Stimulated activated naive CD8-positive, alpha-beta T cell treated with anti-CD3 and anti-CD28 coated beads, Interleukin-15, amount 100 ng/mL, for 72 hours (primary cell): ENCODE measurements at places on chromosomes 11 and 22.

- DNase-seq: no peak
Measured at GRCh38 chr11:80841675-80842074, 1400.8 kb upstream of the TENM4 start.

- no peak for DNase-seq
Measured at GRCh38 chr11:45485070-45485707, 180.2 kb downstream of the CHST1 start.

DNA sequence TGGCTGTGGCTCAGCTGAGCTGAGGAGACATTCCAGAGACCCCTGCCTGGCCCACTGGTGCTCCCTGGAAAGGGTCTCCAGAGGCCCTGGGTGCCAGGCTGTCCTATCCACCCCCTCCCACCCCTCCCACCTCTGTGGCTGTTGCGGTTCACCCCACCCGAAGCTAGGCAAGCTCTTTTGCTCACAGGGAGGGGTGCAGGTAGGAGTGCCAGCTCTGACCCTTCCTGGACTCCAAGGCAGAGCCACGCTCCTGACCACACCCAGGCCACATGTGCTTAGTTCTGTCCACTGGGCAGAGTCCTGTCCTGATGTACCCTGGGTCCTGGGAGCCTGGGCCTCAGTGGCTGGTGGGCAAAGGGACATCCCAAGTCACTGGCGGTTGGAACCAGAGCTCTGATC lies 16.4 kb downstream of the IL17REL start:
- DNase-seq: no peak

GRCh38 chr22:39309881-39310714 lies 9.3 kb downstream of the RPL3 start:
- peak; percentile 13 for DNase-seq

GRCh38 chr22:26975865-26976264 lies 318.5 kb downstream of the MIAT start:
- DNase-seq: no peak

DNA sequence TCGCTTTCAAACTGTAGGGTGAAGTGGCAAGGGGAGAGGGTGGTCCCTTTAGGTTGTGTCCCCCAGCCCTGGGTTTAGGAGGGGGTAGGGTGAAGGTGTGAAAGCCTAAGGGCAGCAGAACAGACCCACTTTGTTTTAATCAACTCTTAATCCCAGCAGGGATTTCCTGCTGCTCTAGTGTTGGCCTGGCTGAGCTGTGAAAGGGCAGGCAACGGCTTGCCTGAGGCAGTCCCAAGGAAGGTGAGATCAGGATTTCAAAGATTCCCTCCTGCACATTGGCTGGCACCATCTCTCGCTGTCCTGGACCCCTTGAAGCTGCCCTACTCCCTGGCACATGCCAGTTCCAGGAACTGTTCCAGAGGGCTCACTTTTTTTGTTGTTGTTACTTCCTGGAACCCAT lies 221.3 kb downstream of the INSC start:
- no peak for DNase-seq

GRCh38 chr22:22360014-22360413 lies 115.4 kb downstream of the VPREB1 start:
- no peak for DNase-seq

DNA sequence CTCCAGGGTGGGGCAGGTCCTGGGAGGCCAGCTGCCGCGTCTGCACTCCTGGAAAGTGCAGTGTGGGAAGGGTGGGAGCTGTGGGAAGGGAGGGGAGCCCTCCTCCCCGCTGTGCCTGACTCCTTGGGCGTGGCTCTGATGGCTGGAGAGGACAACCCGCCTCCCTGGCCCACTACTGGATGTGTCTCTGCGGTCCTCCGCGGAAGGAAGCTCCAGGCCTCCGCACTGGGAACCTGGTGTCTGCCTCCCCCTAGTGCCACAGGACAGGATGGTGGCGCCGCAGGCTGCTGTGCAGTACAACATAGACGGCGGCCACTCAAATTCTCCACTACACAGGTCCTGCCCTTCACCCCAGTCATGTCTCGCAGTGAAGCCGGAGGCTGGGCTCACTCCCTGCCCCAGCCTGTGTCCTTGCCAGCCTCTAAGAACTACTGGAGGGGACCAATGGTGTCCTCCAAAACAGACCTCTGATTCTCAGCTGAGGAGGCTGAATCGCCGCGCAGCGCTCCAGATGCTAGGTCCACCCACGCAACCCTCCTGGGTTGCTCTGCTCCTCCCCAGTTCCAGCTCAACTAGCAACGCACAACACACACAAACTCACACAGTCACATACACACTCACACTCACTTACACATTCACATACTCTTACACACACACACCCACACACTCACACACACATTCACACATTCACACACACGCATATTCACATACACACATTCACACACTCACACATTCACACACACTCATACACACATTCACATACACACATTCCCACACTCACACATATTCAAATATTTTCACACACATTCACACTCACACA lies 12.4 kb upstream of the DSCAML1 start:
- peak; percentile 65 for DNase-seq

GRCh38 chr11:73622926-73623593 lies 23.3 kb upstream of the PLEKHB1 start:
- no peak for DNase-seq

- DNase-seq: no peak
Measured at GRCh38 chr11:100777736-100778135, 90.6 kb downstream of the ARHGAP42 start.

DNA sequence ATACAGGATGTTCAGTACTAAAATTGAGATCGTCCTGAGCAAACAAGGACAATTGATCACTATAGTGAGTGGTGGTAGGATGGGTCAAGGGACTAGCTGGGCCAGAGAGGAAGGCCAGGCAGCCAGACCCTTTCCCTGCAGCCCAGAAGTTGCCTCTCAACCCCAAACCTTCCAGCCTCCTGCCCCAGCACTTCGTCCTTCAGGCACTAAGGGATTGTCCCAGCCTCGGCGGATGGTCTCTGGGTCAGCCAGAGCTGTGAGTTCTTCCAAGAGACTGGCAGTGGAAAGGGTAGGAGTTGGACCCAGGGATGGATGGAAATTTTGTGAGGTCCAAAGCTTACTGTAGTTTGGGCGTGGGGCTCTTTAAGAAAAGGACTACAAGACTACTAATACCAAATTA lies 3.6 kb upstream of the LMO1 start:
- no peak for DNase-seq

GRCh38 chr22:26479792-26480610 lies 3.6 kb downstream of the HPS4 start:
- no peak for DNase-seq

DNA sequence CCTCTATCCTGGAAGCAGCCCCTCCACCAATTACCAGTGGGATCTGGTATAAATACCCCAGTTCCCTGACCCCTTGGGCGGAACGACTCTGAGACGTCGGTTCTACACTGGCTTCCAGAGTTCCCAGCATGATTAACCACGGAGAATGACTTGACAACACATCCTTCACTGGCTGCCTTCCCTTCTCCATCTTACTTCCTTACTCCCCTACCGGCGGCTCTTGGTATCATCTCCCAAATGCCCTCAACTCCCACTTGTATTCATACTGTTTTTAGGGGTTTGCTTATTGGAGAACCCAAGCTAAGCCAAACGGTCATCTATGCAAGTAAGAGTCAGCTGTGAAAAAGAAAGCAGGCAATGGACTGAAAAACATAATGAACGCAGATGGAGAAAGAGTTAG lies 56.1 kb downstream of the APOL3 start:
- DNase-seq: no peak

- peak; percentile 45 for DNase-seq
Measured at GRCh38 chr11:114059278-114059983, at the start of gene ZBTB16. TSS of gene ZBTB16 (plus strand) at chr11:114059711. CDS start at chr11:114063301, 3,590 bp downstream.

DNA sequence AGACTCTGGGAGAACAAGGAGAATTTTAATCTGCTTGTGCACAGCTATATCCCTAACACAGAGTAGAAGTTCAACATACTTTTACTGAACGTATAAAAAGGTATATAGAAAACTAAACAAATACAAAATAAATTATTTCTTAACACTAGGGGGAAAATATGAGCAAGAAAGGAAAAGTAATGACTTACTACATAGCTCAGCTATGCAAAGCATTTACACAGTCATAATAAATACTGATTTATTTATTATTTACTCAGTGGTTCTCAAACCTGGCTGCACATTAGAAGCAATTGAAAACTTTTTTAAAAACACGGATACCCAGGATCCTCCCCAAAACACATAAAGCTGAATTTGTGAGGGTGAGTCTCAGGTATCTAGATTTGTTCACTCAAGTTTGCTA lies 182.5 kb downstream of the TTC28 start:
- no peak for DNase-seq

DNA sequence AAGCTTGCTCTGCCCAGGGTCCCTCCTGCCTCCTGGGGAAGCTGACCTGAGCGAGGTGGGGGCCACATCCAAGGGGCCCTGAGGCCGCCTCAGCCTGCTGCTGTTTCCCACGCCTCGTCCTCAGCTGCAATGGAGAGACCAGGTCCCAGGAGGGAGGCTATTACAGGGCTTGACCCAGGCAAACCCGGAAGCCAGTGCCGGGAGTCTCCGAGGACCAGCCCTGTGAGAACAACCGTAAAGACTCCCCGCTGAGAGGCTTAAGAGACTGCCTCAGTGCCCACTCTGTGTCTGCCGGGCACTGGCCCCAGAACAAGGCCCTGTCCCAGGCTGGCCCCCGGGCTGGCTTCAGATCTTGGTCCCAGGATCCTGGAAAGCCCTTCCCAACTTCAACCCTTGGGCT lies 124.3 kb upstream of the FGF3 start:
- no peak for DNase-seq

DNA sequence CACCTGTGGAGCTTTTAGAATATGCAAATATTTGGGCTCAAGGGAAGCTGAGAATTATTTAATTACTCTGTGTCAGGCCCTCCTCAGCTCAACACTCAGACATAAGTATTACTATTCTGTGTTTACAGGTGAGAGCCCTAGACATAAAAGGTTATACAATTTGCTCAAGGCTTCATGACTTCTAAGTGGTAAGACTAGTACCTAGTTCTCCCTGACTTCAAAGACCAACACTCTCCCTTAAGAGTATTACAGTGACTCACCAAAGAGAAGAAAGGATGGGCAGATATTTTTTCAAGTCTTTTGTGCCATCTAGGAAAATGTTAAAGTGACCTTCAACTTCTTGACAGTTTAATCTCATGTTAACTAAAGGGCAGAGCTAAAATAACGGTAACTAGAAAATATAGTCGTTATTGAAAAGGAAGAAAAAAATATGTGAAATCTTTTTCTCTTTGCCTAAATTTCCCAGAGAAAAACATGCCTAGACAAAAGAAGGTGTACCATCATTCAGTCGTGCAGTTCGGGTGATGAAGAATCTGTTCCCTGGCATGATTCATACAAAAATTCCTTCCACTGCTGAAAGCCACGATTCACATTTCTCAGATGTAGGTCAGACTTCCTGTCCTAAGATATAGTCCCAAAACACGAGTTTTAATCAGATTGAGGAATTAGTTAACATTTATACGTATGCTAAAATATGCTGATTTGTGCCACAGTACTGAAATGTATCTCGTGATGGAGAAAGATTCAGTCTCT lies 849.1 kb upstream of the API5 start:
- DNase-seq: no peak

DNA sequence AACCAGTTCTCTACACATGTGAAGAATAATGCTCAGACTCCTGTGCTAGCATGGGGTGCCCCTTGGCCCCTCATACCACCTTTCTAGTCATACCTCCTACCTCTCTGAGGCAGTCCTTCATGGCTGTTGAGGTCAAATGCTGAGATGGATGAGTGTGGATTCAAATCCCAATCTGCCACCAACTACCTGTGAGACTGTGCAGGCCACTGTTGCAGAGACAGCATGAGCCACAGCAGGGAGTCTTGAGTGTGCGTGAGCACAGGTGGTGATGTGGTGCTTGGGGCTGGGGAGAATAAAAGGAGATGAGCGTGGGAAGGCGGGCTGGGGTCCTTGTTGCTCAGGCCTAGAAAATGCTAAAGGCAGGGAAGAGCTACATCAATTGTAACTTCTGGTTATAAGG lies 218.0 kb upstream of the E2F8 start:
- no peak for DNase-seq

DNA sequence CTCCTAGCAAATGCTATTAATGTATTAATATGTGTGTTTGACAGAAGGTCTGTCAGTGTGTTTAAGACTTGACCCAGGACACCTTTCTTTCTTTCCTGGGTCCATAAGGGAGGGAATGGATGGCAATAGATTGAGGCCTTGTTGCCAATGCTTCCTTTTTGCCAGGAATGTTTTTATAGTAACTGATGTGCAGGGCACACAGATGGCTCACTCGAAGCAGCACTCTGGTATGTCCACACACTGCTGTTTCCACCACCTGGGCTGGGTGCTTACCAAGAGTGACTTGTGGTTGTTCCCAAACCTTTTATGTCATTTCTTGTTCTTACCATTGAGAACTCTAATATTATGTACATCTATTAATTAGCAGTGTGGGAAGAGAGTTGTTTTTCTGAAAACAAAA lies 396.9 kb upstream of the SYN3 start:
- DNase-seq: no peak

GRCh38 chr11:15783619-15784018 lies 572.7 kb downstream of the SOX6 start:
- no peak for DNase-seq

DNA sequence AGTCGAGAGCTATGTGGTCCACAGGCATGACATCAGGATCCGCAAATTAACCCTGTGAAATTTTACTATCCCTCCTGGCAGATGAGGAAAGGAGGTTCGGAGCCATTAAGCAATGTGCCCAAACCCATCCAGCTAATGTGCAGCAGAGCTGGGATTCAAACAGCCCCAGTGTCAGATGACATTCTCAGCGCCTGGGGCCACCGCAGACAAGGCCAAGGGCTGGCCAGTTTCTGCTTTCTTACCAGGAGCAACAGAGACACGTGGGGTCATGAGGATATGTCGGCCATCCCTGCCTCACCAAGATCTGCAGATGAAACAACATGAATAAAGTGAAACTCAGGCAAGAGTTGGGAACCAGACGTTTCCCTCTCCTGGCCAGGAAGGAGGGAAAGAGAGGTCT lies 110.2 kb downstream of the TENM4 start:
- DNase-seq: no peak

DNA sequence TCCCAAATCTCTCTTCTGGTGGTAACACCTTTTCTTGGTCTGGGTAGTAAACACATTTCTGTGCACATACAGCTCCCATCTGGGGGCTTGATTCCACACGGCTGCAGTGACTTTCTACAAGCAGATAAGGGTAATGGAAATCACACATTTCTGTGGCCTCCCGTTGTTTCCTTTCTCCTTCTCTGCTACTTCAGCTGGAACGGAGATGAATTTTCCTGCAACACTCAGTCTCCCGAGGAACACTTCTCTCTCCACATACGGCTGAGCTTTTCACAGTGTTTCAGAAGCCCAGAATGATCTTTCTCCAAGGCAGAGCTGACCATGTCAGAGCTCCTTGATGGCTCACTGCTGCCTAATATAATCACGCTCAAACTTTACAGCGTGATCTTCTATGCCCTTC lies 364.3 kb upstream of the NARS2 start:
- no peak for DNase-seq

DNA sequence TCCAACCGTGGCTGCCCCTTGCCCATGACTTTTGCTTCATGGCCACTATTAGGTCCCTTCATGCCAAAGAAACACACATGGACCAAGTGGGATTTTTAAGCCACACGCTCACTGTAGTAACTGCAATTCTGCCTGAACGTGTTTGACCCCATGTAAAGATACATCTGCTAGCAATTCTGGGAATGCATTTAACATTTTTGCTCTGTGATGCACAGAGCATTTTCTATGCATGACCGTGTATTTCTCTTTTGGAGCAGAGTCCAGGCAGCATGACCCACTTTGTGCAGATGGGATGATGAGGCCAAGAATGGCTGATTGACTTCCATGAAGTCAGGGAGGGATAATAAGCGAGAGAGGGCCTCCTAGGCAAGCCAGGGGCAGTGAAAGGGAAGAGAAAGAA lies 108.5 kb downstream of the TP53I11 start:
- DNase-seq: no peak

GRCh38 chr11:17001806-17002205 lies 12.4 kb downstream of the PLEKHA7 start:
- no peak for DNase-seq
